ENCODE measurements at places on chromosomes 13 and 19. TPM values are rescaled to one million over a fixed set of nuclear protein-coding genes. Genes with fewer than 3 reads are reported as not detected.

- no peak for ATAC-seq
Observed at GRCh38 chr13:27708325-27708724, 84.0 kb upstream of the GSX1 start.

DNA sequence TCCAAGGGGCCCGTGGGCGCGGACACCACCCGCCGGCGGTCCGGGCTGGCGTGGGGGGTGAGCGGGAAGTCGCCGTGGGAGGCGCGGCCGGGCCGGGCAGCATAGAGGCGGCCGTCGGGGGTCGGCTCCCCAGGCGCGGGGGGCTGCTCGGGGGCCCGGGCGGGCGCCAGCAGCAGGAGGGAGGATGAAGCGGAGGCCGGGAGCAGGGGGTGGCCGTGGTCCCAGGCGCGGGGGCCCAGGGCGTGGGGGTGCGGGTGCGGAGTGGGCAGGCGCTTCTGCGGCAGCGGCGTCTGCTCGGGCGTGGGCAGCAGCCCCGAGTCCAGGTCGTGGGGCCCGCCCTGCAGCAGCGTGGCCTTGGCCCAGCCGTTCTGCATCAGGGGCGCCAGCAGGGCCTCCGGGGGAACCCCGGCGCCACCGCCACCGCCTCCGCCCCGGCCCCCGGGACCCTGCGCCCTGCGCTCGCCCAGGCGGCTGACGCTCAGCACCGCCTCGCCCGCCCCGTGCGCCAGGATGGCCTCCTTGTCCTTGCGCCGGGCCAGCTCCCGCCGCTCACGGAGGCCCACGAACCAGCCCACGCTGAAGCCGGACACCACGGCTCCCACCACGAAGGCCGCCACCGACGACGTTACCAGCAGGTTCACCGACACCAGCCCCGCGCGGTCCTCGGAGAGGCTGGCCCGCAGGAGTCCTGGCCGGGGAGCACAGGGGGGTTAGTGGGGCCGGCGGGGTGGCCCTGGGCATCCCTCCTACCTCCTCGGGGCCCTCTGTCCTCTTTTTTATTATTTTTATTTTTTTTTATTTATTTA lies 4.2 kb upstream of the LRG1 start:
- no peak for ATAC-seq

- no peak for ATAC-seq
Observed at GRCh38 chr13:100790405-100790804, 115.8 kb upstream of the TMTC4 start.

DHDH gene
- 1.2 TPM for total RNA-seq

ZNF345 gene
- 3.0 TPM for total RNA-seq

- no peak for ATAC-seq
Observed at GRCh38 chr19:50155520-50156109, 7.5 kb downstream of the IZUMO2 start.

Measured in esophagus mucosa (tissue), 1 donor.